Glomerular endothelial cell (primary cell): ENCODE measurements at places on chromosomes 12 and 14. TPM values are rescaled to one million over a fixed set of nuclear protein-coding genes. Genes with fewer than 3 reads are reported as not detected.

DNA sequence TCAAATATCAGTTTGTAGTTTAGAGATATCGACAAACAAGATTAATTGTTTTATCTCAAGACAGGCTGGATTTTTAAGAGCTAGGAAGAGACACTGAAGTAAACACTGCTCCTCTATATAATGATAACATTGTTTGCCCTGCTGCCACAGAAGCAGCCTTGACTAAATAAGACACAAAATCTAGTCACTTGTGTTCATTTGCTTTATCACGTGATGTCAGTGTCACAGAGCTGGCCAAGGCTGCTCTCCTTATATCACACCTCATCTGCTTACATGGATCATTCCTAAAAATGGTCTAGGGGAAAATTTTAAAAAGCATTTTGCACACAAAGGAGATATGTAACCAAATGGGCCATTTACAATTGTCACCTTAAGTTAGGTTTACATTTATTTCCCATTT is 64.1 kb downstream of the SOX5 start:
- no peak for DNase-seq

GRCh38 chr14:72528059-72528862 is 365.6 kb downstream of the DPF3 start:
- no peak for DNase-seq

BCL2L14 gene
- not detected in 2 replicates for total RNA-seq

PRMT5 gene
- 44.9 and 56.0 TPM in 2 replicates for total RNA-seq

HEBP1 gene
- 37.2 and 57.1 TPM in 2 replicates for total RNA-seq

DNA sequence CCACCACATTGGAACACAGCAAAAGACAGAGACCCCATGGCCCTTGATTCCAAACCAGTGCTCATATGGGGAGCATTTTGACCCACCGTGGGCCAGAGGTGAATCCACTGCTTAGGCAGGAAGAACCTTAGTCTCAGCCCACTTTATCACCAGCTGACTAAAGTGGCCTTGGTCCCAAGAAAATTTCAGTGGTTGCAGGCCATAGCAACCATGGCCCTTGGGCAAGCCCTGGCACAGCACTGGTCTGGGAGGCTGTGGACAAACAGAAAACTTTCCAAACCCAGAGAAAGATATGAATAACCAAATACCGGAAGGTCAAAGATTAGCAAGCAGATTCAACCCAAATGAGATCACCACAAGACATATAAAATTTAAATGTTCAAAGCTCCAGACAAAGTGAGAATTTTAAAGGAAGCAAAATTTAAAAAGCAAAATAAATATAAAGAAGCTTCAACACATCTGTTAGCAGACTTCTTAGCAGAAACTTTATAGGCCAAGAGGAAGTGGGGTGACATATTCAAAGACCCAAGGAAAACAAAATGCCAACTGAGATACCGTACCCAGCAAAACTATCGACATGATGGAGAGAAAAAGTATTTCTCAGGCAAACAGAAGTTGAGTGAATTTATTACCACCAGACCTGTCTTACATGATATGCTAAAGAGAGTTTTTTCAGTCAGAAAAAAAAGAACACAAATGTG is 7.8 kb downstream of the KLRK1 start:
- no peak for DNase-seq

CPNE8 gene
- 21.2 and 24.9 TPM in 2 replicates for total RNA-seq

GRCh38 chr12:106049105-106049504 is 89.6 kb downstream of the NUAK1 start:
- no peak for DNase-seq

GRCh38 chr12:64522316-64522715 is 70.4 kb downstream of the TBK1 start:
- DNase-seq = no peak

GRCh38 chr14:91021991-91022621 is 38.3 kb downstream of the RPS6KA5 start:
- DNase-seq = no peak

DNA sequence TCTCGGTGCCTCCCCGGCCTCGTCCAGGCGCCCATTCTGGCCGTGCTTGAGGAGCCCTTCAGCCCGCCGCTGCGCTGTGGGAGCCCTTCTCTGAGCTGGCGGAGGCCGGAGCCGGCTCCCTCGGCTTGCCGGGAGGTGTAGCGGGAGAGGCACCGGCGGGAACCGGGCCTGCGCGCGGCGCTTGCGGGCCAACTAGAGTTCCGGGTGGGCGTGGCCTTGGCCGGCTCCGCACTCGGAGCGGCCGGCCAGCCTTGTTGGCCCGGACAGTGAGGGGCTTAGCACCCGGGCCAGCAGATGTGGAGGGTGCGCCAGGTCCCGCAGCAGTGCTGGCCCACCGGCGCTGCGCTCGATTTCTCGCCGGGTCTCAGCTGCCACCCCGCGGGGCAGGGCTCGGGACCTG is 168.7 kb upstream of the RPL10L start:
- no peak for DNase-seq

DNA sequence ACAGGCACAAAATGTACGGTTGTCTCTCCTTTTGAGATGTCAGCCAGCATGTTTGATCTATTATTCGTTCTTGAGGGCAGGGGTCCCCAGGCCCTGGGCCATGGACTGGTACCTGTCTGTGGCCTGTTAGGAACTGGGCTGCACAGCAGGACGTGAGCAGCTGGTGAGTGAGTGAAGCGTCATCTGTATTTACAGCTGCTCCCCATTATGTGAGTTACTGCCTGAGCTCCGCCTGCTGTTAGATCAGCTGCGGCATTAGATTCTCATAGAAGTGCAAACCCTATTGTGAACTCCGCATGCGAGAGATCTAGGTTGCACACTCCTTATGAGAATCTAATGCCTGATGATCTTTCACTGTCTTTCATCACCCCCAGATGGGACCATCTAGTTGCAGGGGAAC is 41.4 kb upstream of the SCN8A start:
- DNase-seq = no peak

GRCh38 chr12:132624910-132625630 is 6.5 kb downstream of the P2RX2 start:
- no peak for DNase-seq

- DNase-seq = no peak
These were observed 146.3 kb upstream of the RMST start for GRCh38 chr12:97316321-97316720.

RNU6-7 gene
- not detected in 2 replicates for total RNA-seq

TAS2R42 gene
- not detected in 2 replicates for total RNA-seq

TPH2 gene
- total RNA-seq = not detected in 2 replicates

GRCh38 chr12:132279184-132279889 is 50.1 kb downstream of the GALNT9 start:
- DNase-seq = no peak

PTGDR gene
- total RNA-seq = 1.4 TPM in 1 of 2 replicates, not detected in the other

KCNK13 gene
- total RNA-seq = not detected in 2 replicates

FICD gene
- 7.0 and 8.4 TPM in 2 replicates for total RNA-seq

- no peak for DNase-seq
These were observed 77.0 kb downstream of the PELI2 start for GRCh38 chr14:56195223-56195622.
